ENCODE measurements at places on chromosomes 6 and 20.

DNA sequence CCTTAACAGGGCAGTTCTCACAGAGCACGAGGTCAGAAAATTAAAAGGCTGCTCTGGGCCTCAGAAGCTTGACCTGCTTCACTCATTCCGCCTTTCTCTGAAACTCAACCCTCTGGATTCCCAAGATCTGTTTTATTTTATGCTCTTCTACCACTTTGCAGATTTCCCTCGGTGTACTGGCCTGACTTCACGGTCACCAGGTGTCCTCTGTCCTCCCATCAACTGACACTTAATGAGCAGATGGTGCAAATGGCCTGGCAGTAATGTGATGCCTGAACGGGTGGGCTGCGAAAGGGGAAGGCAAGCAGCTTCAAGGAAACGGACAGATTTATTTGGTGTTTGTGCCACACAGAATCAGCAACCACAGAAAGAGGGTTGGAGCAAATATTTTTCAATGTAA is 169.7 kb upstream of the TFAP2D start:
- no peak for DNase-seq

- DNase-seq: no peak
Measured at GRCh38 chr6:82227770-82228169, 19.8 kb downstream of the IBTK start.

GRCh38 chr20:63241272-63241671 is 5.6 kb downstream of the BIRC7 start:
- no peak for DNase-seq

DNA sequence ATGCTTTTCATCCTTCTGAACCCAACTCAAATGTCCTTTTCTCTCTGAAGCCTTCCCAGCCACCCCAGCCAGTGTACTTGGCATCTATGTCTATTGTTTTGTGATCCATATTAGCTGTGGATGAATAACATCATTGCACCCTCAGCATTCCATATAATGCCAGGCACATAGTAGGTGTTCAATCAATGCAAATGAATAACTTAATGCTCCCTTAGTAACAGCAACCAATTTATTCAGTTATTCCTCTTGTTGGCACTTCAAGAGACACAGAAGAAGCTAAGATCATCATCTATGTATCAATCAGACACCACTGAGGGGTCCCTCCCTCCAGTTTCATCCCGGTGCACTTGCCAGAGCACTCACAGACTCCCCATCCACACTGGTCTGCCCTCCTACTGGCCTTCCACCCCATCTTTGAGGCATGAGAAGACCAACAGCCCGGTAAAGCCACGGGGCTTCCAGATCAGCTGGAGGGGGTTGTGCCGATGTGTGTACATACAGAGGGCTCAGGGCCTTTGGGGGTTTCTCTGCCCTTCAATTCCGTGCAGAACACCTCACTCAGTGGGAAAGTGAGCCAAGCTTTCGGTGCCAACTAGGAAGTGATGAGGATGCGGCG is 2.4 kb upstream of the TAF8 start:
- no peak for DNase-seq

GRCh38 chr20:23643659-23644058 is 5.9 kb upstream of the CST3 start:
- no peak for DNase-seq

GRCh38 chr6:169623975-169624374 is 77.9 kb downstream of the WDR27 start:
- DNase-seq: no peak

GRCh38 chr6:119200512-119201175 is 122.2 kb upstream of the FAM184A start:
- DNase-seq: no peak

GRCh38 chr20:38181207-38181801 is 16.2 kb upstream of the TGM2 start:
- DNase-seq: no peak

DNA sequence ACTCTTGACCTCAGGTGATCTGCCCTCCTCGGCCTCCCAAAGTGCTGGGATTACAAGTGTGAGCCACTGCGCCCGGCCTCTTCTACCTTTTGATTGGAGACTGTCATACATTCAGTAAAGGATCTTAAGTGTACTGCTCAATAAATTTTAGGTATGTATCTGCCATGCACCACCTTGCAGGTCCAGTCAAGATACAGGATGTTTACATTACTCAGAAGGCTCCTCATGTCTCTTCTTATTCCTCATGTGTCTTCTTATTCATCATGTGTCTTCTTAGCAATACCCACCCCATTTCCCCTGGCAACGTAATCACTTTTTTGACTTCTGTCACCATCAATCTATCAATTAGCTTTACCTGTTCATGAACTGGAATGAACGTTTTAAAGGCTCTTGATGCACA is 7.9 kb downstream of the MEA1 start:
- DNase-seq: no peak

DNA sequence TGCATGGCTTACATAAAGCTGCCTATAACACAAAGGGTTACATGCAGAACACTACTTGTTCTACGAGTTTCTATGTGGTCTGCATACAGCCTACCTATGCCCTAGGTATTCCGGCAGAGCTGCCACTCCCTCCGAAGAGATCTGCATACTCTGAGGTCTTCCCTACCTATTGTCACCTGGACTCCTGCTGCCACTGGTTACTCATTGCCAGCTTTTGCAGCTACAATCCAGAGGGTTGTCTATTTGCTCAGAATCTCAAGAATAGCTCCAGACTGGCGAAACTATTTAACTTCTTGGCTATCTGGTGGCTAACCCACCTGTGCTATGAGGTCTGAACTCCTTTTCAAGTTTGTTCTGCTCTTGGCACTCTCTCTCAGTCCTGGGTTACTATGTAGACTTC is 323.3 kb downstream of the BMP2 start:
- DNase-seq: no peak

- DNase-seq: no peak
Measured at GRCh38 chr6:36204068-36204753, 7.7 kb downstream of the BRPF3 start.

Measured in BJ (cell line).